ENCODE measurements at places on chromosomes 5 and 9.

- DNase-seq: no peak
Observed at GRCh38 chr9:7790819-7791182, 8.8 kb downstream of the DMAC1 start.

DNA sequence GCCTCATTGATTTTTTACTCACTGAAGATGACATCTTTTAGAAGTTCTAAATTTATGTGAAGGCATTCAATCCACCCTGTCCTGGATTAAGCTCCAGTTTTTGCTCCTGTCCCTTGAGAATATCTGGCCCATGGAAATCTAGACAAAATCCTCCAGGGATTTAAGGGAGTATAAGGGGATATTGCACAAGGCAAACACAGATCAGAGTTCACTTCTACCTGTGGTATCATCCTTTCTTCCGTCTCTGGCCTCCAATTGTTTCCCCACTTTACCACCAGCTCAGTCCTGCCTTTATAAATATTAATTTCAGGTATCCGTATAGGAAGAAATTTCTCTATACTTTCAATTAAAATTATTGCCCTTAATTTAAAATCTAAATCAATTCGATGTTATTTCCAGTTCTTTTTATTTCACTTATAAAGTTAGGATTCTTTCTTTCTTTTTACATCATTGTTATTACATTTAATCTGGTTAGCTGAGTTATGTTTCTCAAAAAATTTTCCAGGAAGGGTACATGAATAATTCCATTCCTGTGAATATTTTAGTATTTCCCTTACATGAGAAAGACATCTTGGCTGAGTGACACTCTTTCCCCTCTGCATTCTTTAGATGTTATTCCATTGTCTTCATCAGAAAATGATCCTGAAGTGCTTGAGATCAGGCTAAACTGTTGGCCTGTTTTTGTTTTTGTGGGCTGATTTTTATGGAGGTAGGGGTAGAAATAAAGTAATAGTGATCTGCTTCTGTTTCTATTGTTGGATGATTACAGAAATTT is 194.3 kb upstream of the MAP3K1 start:
- peak; percentile 46 for DNase-seq

GRCh38 chr5:125093776-125094175 is 347.3 kb upstream of the ZNF608 start:
- peak; percentile 38 for DNase-seq

GRCh38 chr9:93134015-93134739 is at the start of gene NINJ1:
Gene NINJ1 (minus strand): TSS chr9:93134251. CDS start chr9:93134217, 34 bp downstream.
- peak; percentile 89 for DNase-seq

GRCh38 chr5:102818345-102818744 is 63.2 kb downstream of the PAM start:
- no peak for DNase-seq

- peak; percentile 90 for DNase-seq
Observed at GRCh38 chr5:150410524-150411244, 2.0 kb downstream of the CD74 start.

GRCh38 chr9:89600831-89601230 is 4.0 kb upstream of the GADD45G start:
- no peak for DNase-seq

DNA sequence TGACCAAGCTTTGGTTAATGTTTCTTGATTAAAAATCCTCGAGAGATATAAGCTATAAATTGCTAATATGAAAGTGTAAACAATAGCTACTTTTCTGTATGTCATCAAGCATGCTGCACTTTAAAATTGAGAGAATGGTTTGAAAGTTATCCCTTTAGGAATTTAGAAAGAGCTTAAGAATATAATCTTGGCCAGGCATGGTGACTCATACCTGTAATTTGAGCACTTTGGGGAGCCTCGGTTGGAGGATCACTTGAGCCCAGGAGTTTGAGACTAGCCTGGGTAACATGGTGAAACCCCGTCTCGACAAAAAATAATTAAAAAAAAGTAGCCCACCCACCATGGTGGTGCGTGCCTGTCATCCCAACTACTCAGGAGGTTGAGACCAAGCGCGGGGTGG is 12.2 kb upstream of the MROH2B start:
- peak; percentile 13 for DNase-seq

GRCh38 chr9:127905004-127905728 is 5.8 kb upstream of the ST6GALNAC6 start:
- no peak for DNase-seq

DNA sequence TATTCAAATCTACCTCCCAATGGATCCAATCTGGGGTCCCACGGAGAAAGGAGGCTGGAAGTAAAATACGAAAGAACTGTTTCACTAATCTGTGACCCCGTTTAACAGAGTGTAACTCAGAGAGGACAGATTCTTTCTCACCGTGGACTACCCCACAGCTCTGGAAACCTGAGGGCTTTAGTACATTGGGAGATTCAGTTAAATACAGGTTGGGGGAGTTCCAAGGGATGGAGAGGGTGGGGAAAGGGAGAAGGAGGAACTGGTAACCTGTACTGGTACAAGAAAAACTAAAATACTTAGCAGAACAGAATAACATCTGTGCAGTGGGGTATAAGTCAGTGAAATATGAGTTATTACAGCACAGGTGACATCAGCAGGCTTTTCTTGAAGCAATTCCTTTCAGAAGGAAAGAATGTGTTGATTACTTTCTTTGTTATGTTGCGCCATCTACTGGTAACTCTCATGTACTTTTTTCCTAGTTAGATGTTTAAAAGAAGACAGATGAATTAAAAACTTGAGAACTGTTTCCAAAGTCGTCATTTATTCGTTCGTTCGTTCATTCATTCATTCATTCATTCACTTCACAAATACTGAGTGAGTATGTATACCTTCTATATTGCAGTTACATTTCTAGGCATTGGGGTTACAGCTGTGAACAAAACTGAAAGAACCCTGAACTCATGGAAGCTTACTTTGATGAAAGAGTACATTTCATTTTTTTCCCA is 30.0 kb upstream of the STOM start:
- peak; percentile 93 for DNase-seq

DNA sequence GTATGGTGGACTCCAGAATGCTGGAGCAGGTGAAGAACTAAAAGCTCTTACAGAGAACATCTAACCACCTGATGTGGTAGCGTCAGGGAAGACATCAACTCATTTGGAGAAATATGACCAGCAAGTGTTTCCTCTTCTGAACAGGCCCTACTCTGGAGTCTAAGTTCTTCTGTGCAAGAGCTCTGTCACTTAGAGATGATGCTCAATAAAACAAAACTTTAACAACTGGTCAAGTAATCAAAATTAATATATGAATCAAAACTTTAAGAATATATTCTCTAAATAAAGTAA is 85.8 kb downstream of the CYFIP2 start:
- DNase-seq: no peak

DNA sequence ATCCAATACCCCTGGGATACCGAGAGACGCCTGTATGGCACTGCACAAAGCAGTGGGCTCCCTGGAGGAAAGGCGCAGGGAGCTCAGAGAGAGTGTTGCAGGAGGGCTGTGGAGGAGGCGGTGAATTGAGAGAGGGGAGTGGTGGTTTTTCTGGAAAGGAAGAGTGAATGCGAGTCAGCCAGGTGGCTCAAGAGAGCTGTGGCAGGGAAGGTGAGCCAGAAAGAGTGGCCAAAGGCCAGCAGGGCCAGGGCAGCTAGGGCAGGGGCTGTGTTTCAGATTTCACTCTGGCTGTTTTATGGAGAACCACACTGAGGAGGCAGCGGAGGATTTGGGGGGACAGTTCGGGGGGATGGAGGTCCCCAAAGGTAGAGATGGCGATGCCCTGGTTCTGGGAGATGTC is 13.0 kb upstream of the DAB2IP start:
- DNase-seq: no peak

DNA sequence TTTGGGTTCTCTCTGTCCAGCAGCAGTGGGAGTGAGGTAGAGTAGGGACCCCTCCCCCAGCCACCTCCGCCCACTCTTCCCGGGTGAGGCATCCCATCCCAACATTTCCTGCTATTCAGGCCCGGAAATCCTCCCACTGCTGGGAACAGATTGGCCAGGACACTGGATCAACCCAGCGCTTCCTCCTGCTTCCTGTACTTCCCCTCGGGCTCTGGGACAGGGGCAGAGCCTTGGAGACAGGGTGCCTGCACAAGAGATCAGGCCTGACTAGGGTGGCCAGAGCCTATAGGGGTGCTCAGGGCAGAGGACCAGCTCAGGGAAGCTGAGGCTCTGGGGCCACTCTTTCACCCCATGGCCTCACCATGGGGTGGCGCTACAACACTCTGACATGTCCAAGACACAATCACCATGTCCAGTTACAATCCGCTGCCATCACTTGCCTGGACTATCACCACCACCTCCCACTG is 14.5 kb downstream of the SH2D3C start:
- DNase-seq: no peak

- peak; percentile 76 for DNase-seq
Observed at GRCh38 chr5:109743770-109744212, 54.1 kb downstream of the MAN2A1 start.

GRCh38 chr5:179504191-179504590 is 46.2 kb upstream of the RUFY1 start:
- DNase-seq: no peak

- DNase-seq: no peak
Observed at GRCh38 chr5:175340180-175340579, 103.8 kb downstream of the DRD1 start.

DNA sequence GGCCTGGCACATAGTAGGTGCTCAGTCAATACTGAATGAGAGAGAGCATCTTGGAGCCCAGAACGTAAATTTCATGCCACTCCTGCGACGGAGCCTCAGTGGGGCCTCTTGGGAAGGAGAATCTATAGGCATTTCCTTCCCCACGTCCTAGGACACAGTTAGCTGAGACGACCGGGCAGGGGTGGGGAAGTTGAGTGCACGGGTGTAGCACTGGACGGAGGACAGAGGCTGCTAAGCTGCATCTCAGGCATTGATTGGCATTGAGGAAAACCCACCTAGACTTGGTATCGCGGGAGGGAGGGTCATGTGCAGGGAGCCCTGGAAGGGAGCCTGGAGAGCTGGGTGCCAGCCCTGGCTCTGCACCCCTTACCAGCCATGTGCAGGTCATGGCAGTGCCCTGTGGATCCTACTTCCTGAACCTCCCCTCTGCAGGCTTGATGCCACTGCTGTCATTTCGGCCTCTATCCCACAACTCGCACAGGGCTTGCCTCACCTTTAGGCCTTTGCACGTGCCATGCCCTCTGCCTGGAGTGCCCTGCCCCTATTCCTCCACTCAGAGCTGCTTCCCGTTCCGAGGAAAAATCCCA is 25.6 kb downstream of the NEK6 start:
- no peak for DNase-seq

GRCh38 chr5:125277494-125278154 is 531.2 kb upstream of the ZNF608 start:
- peak; percentile 42 for DNase-seq

DNA sequence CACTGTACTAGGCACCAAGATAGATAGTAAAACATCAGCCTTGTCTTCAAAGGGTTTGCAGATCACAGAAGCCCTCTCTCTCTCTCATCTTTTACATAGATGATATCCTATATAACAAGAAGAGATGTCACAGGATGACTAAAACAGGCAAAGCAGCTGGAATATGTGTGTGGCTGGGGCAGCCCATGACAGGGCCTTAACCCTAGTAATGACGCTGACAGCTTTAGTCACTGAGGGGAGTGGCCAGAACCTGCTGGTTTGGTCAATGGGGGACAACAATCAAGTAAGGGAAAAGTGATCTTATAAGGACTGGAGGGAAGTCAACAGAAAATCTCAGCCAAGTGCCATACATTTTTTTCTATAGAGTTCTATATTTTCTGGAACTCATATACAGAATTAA is 41.9 kb upstream of the RIC1 start:
- DNase-seq: peak; percentile 48

- peak; percentile 45 for DNase-seq
Observed at GRCh38 chr5:82058710-82059109, 86.9 kb downstream of the ATG10 start.

- DNase-seq: no peak
Observed at GRCh38 chr5:179409806-179410205, 64.5 kb upstream of the ADAMTS2 start.

- DNase-seq: no peak
Observed at GRCh38 chr9:4491626-4491975, 1.3 kb downstream of the SLC1A1 start.

GRCh38 chr5:22391956-22392355 is 461.2 kb downstream of the CDH12 start:
- no peak for DNase-seq

- DNase-seq: peak; percentile 97
Observed at GRCh38 chr5:107672211-107673038, 1.7 kb upstream of the EFNA5 start.

GRCh38 chr5:27472000-27472763 is 433.8 kb upstream of the CDH9 start:
- peak; percentile 25 for DNase-seq

- DNase-seq: no peak
Observed at GRCh38 chr5:115884704-115885103, 43.0 kb downstream of the AP3S1 start.

DNA sequence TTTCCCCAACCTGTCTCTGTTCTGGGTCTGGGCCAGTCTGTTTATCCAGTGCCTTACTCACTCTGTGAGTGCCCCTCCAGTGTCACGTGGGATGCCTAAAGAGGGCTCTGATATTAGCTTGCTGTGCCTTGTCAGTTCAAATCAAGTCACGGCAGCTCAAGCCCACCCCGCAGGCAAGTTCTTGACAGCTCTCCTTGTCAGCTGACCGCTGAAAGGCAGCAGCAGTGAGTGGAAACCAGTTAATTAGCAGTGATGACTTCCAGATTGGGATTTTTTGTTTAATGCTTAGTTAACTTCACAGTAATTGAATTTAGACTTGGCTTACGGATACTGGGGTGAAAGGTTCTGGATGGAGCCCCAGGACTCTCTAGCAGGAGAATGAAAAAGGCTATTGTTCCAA is 210.1 kb downstream of the PSAT1 start:
- no peak for DNase-seq

Measured in adipocyte (in vitro differentiated cells).